ENCODE measurements at places on chromosomes 7 and 10.

GRCh38 chr10:6102128-6102527, 13.3 kb downstream of the RBM17 start:
- DNase-seq = no peak

- no peak for DNase-seq
Measured at GRCh38 chr10:82874671-82875070, 999.7 kb downstream of the NRG3 start.

GRCh38 chr7:151851145-151851751, 25.7 kb downstream of the PRKAG2 start:
- DNase-seq = peak; percentile 33

DNA sequence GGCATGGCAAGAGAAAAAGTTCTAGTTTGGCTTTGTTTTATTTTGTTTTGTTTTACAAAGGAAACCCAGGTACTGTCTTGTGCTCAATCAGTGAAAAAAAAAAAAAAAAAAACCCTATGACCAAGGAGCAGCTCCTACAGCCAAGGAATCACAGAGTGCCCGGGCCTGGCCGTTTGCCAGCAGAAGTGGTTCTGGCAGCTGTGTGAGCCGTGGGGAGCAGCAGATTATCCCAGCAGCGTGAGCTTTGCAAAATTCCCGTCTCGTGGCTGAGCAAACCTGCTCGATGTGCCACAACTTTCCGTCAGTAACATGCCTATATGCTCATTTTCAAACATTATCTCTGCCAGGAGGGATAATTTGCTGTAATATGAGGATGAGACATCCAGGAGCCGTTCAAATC, 293.7 kb downstream of the POU6F2 start:
- no peak for DNase-seq

GRCh38 chr7:68014031-68014736, 1017.6 kb downstream of the TYW1 start:
- no peak for DNase-seq

DNA sequence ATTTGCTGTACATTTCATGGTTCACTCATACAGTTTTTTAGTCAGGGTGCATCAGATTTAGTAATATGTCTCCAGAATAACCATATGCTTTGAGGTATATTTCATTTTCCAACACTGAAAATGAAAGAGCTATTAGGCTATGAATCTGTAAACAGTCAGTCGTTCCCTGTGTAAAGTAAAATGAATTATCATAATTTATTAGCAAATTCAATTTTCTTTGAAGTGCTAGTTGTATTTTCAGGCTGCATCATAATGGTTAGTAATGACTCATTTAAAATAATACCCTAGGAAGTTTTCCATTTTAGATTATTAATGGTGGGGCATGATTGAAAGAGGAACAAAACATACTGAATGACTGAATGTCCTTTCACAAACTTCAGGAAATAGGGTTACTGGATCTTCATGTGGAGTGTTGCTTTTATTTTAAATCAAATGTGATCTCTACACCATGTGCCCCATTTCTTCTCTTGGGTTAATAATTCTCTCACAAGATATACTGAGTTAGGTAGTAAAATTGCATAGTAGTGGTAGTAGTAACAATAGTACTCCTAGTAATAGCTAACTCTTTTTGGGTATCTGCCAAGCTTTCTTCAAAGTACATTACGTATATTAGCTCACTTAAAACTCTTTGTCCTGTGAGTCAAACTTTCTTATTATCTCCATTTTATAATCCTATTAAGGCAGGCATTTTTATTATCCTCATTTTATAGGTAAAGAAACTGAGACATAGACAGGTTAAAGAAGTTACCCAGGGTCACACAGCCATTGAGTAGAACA, 476.5 kb downstream of the SUGCT start:
- DNase-seq = no peak

DNA sequence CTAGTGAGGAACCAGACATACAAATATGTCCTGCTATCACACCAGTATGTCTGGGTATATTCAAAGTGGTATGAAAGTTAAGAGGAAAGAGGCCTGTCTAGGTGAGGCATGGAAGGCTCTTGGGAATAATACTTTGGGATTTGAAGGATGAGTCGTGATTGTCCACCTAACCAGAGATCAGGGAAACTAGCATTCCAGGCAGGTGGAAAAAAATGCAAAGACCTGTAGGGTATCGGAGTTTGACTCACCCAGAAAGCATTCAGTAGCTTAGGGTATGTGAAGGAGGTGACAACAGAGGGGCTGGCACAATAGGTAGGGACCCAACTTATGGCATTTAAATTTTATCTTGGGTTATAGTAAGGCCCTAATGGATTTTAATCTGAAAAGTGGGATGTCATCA, 950 bp upstream of the GCC1 start:
- no peak for DNase-seq

DNA sequence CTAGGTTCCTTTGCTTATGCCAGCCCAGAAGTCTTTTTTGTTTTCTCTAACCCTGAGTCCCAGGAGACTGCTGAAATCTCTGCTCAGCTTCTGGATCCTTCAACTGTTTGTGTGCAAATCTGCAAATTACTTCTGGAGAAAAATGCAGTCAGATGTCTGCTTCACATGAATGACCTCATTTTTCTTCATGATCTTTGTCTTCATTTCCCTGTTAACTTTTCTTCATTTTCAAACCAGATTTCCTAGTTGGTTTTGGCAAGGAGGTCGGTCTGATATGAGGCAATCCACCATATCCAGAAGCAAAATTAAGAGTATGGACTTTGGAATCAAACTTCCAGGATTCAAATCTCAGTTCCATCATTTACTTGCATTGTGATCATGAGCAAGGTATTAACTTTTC, 66.8 kb downstream of the ZNF503 start:
- no peak for DNase-seq

GRCh38 chr10:35498693-35499092, 106.4 kb upstream of the GJD4 start:
- no peak for DNase-seq

DNA sequence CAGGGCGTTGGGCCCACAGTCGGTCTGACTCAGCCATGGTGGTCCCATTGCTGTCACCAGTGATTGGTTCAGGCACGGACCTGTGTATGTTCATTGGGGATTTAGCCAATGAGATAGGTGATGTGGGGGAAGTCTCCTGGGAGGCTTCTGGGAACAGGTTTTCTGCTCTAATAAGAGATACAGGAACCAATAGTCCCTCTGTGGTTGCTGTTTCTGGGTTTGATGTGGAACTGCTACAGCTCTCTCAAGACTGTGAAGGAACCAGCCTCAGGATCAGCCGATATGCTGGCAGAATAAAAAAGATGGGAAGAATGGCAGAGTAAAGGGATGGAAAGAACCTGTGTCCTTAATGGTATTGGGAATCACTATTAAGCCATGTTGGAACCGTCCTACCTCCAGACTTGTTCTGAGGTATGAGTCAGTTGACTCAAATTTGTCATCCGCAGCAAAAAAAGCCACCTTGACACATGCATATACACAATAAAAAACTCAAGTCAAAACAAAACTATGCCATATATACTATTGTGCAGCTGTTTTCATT, 70.6 kb downstream of the MCMBP start:
- no peak for DNase-seq

DNA sequence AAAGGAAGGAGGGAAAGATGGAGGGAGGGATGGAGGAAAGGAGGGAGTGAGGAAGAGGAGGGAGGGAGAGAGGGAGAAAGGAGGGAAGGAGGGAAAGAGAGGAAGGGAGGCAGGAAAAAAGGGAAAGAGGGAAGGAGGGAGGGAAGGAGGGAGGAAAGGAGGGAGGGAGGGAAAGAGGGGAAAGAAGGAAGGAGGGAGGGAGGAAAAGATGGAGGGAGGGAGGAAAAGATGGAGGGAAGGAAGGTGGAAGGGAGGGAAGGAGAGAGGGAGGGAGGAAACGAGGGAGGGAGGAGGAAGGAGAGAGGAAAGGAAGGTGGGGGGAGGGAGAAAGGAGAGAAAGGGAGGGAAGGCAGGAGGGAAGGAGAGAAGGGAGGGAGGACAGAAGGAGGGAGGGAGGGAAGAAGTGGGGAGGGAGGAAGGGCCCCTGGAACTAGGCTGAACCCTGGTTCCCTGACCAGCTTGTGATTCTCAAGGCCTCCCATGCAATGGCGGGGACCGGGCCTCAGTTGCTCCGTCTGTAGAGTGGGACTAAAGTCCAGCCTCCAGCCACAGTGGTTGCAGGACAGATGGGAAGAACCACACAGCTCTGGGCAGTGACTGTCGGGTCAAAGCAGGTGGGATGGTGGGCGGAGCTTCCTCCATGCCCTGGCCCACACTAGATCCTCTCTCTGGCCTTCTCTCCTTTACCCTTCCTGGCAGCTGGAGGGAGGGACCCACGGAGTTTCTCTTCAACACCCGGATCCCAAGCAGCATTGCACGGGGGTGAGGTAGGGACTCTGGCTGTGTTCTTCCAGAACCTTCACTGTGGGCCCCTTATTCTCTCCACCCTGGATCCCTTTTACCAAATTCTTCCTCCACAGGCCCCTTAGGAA, 4.3 kb upstream of the TTYH3 start:
- DNase-seq = no peak

- DNase-seq = no peak
Measured at GRCh38 chr10:73366381-73367298, 8.0 kb upstream of the CFAP70 start.

DNA sequence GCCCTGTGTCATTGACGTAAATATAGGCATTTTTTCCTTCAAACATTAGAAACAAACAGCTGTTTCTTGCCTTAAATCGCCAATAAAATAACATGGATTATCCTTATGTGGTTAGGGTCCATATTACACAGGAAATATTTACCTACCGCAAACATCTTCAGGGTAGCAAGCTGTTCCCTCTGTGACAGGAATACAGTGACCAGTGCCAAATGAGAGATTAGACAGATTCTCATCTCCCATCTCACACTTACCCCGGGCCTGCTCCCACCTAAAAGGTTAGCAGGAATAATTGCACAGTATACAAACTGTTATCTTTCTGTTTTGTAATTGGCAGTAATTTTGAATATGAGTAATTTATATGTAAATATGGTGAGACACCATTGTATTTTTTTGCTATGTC, 16.5 kb downstream of the MKI67 start:
- no peak for DNase-seq

DNA sequence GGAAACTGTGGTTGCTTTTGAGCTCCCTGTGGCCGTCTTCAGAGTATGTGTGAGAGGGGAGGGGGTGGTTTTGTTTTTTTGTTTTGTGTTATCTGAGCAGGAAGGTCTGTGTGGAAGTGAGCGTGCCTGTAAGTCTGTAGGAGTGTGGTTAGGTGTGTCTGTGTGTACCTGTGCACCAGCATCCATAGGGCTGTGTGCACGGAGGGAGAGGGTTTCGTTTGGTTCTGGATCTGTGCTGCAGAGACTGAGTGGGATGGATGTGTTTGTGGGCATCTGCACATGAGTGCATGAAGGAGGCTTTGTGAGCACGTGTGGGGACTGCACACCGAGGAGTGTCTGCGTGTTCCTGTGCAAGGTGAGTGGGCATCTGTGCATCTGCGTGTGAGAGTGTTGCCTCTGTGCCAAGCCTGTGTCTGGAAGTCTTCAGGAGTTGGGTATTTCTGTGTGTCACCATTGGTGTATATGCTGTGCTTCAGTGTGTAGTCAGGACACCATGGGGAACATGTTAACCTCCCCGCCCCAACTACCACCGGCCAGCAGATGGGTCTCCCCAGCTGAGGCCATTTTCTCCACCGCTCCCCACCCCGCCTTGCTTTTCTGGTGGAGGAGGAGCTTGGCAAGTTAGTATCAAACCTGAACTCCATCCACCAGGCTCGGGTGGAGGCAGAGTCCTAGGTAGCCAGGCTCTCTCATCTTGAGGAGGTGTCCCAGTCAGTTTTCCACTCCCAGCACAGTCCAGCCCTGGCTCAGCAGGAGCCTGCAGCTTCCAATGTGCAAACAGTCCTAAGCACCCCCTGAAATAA, 7.1 kb upstream of the TLX1 start:
- no peak for DNase-seq

DNA sequence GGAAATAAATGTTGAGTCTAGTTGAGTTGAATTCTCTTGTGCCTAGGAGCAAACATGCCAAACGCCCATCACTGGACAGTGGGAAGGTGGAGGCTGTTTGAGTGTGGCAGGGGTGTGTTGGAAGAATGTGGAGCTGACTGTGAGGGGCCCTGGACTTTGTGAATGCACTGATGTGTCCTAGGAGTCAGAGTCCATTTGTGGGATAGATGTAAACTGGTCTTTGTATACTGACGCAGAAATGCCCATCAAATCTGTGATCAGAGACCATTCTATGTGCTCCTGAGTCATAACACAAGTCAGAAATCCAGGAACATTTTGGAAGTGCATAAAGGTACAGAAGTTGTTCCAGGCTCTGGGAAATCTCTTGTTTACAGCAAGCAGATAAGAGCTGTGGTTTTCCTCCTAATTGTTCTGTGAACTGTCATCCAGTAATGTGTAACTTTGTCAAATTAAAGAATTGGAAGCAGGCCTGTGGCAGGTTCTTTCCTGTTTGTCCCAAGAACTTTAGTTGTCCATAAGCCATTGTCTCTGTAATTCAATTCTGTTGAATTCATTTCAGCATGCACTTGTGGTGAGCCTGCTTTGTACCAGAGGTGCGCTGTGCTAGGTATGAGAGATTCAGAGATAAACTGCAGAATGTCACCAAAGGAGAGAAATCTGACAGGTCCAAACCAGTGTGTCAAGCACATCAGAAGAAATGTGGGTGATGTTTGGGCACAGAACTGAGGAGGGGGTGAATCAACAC, 7.6 kb downstream of the PRXL2A start:
- no peak for DNase-seq

GRCh38 chr7:29306319-29306991, 111.9 kb downstream of the CHN2 start:
- DNase-seq = no peak

GRCh38 chr7:81025360-81025759, 106.5 kb upstream of the SEMA3C start:
- DNase-seq = no peak

DNA sequence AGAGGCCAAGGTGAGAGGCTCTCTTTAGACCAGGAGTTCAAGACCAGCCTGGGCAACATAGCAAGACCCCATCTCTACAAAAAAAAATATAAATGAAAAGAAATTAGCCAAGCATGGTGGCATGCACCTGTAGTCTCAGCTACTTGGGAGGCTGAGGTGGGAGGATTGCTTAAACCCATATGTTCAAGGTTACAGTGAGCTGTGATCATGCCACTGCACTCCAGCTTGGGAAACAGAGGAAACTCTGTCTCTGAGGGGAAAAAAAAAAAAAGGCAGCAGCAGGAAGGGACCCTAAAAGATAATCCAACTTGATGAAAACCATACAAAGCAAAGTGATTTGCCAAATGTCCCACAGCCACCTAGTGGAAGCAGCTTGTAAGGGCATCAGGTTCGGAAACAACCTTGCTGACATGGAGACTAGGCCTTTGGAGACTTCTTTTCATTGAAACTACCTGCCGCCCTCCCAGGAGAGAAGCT, 15.6 kb upstream of the PBLD start:
- DNase-seq = peak; percentile 68

- DNase-seq = no peak
Measured at GRCh38 chr7:122219253-122219865, 75.3 kb upstream of the AASS start.

GRCh38 chr7:99121496-99122021, 22.3 kb downstream of the SMURF1 start:
- no peak for DNase-seq

DNA sequence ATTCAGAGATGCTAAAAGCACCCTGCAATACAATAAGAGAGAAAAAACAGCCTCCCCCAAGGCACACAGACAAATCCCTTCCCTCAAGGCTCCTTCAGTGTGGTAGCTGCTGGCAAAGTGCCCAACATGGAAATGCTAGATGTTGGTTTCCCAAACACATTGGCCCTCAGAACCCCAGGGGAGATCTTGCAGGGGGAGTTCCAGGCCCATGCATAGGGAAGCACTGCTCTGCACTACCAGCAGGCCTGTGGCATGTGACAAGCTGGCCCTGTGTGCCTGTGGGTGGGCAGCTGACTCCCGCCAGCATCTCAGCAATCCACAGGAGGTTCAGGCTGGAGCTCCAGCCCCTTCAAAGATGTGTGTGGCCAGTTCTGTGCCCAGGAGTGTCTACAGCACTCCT, 16.8 kb upstream of the CSGALNACT2 start:
- DNase-seq = no peak
